SK-N-SH (cell line): ENCODE measurements at places on chromosomes 12 and 14.
A peak's percentile ranks its signal among the peaks of the same experiment; 100 is the strongest.

DNA sequence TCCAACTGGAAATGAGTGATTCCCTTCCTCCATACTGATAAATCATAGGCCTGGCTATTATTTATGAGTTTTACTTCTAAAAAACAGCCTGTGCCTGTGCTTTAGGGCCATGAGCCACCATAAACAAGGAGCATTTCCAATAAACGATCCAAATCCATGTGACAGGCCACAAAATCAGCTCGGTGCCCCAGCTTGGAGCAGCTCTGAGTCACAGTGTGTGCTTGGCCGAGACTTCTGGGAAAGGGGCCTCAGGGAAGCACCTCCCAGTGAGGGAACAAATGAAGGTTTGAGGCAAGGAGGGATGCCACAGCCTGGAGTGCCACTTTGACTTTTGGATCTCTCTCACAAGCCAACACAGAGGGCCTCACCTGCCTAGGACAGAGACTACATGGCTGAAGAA, 190.4 kb downstream of the NTF3 start:
- DNase-seq: no peak

DNA sequence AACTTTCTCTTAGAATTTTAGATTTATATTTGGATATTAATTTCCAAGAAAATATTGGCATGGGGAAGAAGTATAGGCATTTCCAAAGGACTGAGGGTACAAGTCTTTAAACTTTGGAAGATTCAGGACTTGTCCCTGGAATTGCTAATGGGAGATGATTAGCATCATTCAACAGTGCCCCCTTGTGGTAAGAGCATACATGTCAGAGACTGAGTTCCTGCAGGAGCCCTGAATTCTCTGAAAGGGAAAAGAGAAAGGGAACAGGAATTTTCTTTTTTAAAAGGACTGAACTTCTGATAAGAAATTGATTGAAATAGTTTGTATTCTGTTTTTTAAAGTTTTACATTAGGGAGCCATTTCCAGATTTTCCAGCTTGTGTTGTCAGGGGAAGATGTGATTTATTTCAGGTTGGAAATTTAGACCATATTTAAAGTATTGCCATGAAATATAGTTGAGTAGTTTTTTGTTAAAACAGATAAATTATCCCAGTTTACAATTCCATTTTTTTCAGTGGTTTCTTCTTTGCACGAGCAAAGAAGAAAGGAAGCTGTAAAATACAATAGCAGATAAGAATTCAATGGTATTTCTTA, 44.0 kb upstream of the REP15 start:
- DNase-seq: peak; percentile 54

DNA sequence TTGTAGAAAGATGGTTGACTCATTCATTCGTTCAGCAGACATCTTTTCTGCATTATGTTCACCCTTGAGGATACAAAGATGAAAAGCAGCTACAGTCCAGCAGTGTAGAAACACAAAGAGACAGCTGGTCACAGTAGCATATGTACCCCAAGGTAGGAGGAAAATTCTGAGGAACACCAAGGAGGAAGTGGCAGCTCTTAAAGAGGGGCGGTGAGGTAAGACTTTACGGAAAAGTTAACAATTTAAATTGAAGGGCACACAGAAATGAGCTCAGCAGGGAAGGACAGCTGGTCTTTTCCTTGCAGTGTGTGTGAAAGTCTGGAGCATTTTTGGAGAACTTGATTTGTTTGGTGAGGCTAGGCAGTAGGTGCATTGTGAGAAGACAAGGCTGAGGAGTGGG, 3.5 kb downstream of the SLC35E3 start:
- no peak for DNase-seq

- peak; percentile 89 for DNase-seq
Observed at GRCh38 chr14:104800771-104801519, at the start of gene ZBTB42. TSS of gene ZBTB42 (plus strand) at chr14:104801101. CDS start at chr14:104801198, 97 bp downstream.
